ENCODE measurements at places on chromosomes 6 and 20.

DNA sequence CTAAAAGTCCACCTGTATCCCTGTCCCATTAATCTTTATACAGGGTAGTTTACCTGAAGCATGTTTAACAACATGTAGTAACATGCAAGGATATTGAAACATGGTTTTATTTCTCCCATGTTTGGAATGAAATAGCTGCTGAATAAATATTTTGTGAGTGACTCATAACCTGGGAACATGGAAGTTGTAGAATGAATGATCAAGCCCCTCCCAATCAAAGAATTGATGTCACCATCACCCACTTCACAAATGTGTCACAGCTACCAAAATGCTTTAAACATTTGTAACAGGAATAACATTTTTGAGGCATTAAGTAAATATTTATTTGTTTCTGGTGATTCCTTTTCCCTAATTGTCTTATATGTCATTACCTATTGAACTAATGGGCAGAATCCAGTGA lies 58.9 kb upstream of the TNFAIP3 start:
- no peak for DNase-seq

DNA sequence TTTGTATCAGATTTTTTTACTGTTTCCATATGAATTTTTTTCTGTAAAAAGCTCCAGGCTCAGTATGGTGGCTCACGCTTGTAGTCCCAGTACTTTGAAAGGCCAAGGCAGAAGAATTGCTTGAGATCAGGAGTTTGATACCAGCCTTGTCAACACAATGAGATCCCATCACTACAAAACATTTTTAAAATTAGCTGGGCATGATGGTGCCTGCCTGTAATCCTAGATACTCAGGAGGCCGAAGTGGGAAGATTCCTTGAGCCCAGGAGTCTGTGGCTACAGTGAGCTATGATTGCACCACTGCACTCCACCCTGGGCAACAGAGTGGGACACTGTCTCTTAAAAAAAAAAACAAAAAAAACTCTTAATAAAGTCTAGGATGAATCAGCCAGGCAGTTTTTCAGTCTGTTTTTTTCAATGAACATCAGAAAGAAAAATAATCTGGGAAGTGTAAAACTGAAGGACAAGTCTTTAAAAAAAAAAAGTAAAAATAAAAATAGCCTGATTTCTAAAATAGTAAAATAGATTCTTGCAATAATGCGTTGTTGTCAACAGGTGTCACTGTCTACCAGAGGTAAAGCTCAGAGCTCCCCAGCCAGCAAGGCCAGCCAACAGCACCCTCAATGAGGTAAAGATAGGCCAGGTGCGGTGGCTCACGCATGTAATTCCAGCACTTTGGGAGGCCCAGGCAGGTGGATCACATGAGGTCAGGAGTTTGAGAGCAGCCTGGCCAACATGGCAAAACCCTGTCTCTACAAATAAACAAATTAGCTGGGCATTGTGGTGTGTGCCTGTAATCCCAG lies 9.3 kb upstream of the ATG5 start:
- peak; percentile 18 for DNase-seq

GRCh38 chr6:7241160-7241559 lies 71.8 kb downstream of the SSR1 start:
- DNase-seq: no peak

DNA sequence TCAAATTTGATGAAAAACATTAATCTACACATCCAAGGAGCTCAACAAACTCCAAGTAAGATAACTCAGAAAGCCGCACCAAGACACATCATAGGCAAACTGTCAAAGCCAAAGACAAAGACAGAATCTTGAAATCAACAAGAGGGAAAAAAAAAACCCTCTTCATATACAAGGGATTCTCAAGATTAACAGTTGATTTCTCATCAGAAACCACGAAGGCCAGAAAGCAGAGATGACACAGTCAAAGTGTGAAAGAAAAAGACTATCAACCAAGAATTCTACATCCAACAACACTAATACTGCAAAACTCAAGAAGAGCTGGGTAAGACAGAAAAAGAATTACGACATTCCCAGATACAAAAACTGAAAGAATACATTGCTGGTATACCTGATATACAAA lies 73.8 kb downstream of the CDK19 start:
- no peak for DNase-seq

DNA sequence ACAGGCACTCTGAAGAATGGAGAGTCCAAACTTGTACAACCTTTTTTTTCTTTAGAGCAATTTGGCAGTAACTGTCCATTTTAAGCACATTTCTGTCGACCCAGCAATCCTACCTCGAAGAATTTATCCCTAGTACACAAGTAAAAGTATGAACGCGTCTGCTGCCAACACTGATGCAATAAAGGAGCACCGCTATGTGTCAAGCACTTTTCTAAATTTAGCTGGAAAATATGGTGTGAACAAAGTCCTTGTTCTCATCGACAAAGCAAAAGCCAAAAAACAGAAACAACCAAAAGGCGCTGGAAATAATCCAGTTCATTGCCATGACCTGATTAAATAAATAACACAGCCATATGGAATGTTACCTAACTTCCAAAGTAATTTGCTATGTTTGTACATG lies 1.1 kb downstream of the DPM1 start:
- no peak for DNase-seq

- no peak for DNase-seq
Measured at GRCh38 chr6:38262609-38263008, 377.1 kb downstream of the BTBD9 start.

DNA sequence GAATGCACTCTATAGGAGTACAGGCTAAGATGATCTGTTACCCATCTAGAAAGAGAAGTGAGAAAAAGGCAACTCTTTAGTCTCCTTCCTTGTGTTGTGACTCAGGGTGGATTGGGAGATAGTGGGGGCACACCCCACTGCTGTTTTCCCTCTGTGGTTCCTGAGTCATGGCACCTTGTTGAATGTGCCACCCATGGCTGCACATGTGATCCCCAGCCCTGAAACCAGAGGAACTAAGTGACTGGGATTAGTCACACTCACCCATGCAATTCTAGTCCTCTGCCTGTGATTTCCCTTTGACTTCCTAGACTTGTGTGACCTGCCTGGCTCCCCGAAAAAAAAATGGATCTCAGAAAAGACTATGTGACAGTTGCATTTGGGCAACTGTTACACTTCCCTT lies 48.6 kb upstream of the HTR1B start:
- DNase-seq: no peak

- DNase-seq: no peak
Measured at GRCh38 chr20:13809373-13809772, 24.5 kb downstream of the NDUFAF5 start.

DNA sequence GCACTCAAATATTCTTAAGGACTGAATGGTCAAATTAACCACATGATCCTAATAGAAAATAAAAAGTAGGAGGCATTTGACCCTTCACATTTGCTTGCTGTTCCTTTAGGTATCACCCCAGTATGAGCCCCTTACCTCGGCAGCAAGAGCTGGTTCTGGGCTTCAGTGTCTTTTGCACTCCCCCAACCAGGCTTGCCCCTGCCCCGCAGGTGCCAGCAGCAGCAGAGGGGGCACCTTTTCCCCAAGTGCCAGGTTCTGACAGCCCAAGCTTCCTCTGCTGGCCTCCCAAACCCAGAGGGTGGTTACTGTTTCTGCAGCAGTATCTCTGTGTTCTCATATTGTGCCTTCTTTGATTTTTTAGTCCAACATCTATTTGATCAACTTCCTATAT lies 23.2 kb downstream of the UBE2V1 start:
- DNase-seq: no peak

- DNase-seq: no peak
Measured at GRCh38 chr6:157535340-157536222, 154.6 kb downstream of the ZDHHC14 start.

- DNase-seq: no peak
Measured at GRCh38 chr6:109472132-109472995, 10.7 kb downstream of the ZBTB24 start.

DNA sequence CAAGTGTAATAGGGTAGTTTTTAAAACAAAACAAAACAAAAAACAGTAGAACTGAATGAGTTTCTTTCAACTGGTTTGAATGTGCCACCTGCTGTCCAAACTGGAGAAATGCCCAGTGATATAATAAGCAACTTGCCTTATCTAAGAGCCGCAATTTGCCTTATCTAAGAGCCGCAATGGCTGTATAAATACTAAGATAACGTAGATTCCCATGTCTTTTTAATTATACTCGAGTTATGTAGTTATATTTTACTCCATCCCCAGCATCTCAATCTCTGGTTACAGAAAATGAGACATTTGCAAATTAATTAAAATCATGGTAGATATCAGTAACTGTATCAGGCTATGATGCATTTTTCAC lies 67.2 kb downstream of the RPP40 start:
- no peak for DNase-seq

DNA sequence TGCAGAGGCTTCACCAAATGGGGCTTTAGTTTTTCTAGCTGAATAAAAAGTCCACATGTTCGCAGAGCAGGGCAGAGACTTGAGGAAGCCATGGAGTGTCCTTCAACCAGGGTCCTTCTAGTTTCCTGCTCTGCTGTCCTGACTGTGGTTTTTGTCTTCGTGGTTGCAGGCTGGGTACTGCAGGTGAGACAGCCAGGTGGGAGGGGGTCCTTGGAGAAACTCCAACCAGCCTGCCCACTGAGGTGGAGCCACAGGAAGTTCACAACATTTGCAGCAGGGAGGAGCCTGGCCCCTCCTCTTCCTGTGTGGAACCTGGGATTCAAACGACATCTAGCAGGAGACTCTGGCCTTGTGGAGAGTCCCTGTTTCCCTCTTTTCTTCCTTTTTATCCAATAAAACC lies 68.8 kb upstream of the MYLIP start:
- no peak for DNase-seq

DNA sequence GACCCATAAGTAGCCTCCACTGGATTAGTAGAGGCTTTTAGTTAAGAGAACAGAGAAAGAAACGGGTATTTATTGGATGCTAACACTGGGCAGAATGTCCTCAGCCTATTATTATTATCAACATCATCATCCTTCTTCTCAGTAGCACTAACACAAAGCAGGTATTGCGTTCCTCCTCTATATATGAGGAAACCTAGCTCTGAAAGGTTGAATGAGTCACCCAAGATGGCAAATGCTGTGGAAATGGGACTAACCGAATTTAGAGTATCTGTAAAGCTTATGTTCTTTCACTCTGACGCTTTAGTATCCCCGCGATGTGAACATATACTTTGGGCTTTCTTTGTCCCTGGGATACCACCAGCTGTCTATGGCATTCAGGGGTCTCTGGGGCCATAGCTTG lies 77.0 kb downstream of the ADTRP start:
- DNase-seq: no peak

DNA sequence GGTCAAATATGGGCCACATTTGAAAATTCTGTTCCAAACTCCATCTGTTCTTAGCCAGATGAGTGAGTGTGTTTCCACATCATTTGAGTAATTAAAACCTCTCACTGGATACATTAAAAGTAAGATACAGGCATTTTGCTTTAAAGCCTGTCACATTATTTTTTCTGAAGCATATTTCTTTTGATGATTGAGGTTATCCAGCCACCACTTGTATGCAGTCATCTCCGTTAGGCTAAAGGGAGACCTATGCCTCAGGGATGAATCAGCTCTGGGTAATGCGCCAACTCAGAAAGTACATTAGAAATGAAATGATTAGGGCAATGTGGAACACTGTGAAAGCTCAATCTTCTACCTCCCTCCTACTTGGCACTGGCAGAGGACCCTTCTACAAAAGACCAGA lies 90.7 kb downstream of the SNAP25 start:
- DNase-seq: no peak

GRCh38 chr6:137827977-137828810 lies 38.9 kb upstream of the TNFAIP3 start:
- no peak for DNase-seq

DNA sequence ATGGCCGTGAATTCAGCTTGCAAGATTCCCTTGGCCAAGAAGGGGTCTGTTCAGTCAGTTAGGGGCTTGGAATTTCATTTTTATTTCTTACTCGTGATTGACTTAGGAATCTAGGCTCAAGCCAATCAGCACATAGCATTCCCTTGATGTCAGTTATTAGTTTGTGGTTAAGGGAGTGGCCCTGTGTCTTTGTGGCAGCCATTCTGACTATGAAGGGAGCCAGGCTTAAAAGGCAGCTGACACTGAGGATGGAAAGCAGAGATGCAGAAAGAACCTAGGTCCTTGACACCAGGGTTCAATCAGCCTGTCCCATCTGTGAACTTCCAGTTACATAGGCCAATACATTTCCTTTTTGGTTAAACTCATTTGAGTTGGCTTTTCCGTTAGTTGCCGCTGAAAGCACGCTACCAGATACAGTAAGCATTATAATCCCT lies 48.1 kb downstream of the MCUR1 start:
- DNase-seq: no peak
